ENCODE measurements at places on chromosomes 16 and 17.
A peak's percentile ranks its signal among the peaks of the same experiment; 100 is the strongest.

GRCh38 chr17:74125156-74125555 lies 78.3 kb upstream of the RPL38 start:
- DNase-seq: no peak

DNA sequence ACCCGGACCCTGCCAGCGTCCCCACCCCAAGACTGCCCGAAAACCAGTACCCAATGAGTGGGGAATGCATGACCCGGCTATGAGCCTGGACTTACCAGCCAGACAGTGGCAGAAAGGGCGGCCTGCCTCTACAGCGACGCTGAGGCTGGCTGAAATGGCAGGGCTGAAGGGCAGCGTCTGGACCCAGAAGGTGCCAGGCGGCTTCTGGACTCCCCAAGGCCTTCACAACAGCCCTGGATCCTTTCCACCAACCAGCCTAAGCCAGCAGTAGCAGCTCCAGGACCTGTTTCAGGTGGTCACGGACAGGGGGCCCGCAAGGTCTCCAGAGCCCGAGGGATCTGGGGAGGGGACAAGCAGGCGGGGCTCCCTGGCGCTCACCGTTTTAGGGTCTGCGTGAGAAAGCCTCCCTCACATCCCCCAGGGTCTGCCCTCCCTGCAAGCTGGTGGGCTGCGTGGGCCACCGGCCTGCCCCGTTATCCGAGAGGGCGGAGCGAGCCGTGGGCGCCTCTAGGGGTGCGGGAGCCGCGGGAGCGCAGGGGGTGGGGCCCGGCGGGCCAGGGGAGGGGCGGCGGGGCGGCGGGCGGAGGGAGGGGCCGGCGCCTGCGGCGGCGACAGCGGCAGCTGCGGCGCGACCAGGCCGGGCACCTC lies at the start of gene RIPOR1:
TSS of gene RIPOR1 (plus strand) at position 608 of the 648 bp plus-strand sequence. CDS start 9,618 bp downstream, outside the sequence.
- DNase-seq: peak; percentile 43

DNA sequence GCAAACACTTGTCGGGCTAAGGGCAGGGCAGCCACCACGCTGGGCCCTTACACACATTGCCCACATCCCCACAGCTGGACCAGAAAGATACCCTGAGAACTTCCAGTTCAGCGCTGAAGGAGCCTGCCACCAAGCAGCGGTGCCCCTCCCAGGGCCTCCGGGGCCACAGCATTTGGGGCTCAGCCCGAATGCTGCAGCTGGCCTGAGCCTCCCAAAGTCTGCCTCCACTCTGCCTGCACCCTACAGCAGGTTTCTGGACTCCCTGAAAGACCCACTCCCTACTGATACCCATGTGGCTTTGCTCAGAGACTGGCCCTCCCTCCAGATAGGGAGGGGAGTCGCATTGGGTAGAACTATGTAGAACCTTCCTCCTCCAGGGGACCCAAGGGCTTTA lies 1.5 kb downstream of the MCRIP1 start:
- no peak for DNase-seq

- no peak for DNase-seq
Observed at GRCh38 chr17:42818379-42818778, 5.7 kb downstream of the BECN1 start.

- peak; percentile 84 for DNase-seq
Observed at GRCh38 chr17:82015311-82015971, 7.2 kb downstream of the CENPX start.

DNA sequence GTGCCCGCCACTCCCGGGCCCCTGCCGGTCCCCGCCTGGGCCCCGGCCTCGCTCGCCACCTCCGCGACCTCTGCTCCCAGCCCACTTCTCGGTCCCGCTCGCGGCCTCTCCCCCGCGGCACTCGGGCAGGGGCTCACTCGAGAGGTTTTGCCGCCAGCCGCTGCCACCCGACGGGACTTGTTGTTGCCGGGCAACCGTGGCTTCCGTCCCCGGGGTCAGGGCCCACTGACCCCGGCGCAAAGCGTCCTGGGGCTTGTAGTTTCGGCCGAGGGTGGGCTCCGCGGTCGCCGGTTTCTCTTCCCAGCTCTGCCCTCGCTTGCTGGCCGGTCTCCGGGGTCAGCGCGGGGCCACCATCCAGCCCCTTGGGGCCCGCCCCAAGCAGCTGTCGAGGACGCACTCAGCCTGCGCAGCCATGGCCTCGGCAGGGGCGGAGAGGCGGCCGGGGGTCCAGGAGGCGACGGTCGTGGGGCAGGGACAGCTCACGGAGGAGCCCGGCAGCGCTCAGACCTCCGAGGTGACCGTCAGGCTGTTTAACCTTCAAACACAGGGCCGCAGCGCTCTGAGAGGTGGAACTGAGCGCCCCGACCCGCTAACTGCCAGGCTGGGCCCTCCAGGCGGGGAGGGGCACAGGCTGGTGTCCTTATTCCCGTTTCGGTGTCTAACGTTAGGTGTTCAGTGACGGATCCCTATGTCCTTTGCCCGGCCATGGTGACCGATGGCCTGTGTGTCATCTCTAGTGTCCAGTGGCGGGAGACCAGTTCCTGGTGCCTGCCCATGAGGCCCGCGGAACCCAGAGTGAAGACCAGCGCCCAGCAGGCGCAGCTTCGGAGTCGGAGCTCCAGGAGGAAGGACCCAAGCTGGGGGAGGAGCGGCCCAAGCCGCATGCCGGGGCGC lies at the start of the genes C16orf86 and ENKD1:
TSS of gene C16orf86 (plus strand) at position 256 of the 894 bp plus-strand sequence. CDS start at position 413, 157 bp downstream.
TSS of gene ENKD1 (minus strand) at position 192 of the 894 bp plus-strand sequence. CDS start 308 bp downstream, outside the sequence.
- peak; percentile 71 for DNase-seq

GRCh38 chr17:8123695-8124349 lies at the start of gene HES7:
Gene HES7 (minus strand): TSS chr17:8124106. CDS start chr17:8124084, 22 bp downstream.
- peak; percentile 85 for DNase-seq

GRCh38 chr16:62853887-62854286 lies 817.6 kb upstream of the CDH8 start:
- DNase-seq: no peak

GRCh38 chr16:81595629-81596292 lies 151.2 kb downstream of the CMIP start:
- DNase-seq: no peak

GRCh38 chr16:89449726-89450335 lies 40.5 kb downstream of the ANKRD11 start:
- no peak for DNase-seq

DNA sequence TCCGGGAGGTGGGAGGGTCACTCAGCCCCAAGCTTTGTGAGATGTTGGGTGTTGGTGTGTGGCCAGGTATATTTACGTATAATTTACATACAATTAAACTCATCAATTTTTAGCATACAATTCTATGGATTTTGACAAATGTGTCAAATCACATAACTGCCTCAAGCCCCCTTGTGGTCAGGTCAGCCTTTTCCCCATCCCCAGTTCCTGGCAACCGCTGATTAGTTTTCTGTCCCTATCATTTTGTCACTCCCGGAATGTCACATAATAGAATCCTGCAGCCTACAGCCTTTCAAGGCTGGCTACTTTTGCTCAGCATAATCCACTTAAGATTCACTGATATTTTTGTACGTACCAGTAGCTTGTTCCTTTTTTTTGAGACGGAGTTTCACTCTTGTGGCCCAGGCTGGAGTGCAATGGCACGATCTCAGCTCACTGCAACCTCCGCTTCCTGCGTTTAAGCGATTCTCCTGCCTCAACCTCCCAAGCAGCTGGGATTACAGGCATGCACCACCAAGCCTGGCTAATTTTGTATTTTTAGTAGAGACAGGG lies 19.3 kb upstream of the RAI1 start:
- no peak for DNase-seq

DNA sequence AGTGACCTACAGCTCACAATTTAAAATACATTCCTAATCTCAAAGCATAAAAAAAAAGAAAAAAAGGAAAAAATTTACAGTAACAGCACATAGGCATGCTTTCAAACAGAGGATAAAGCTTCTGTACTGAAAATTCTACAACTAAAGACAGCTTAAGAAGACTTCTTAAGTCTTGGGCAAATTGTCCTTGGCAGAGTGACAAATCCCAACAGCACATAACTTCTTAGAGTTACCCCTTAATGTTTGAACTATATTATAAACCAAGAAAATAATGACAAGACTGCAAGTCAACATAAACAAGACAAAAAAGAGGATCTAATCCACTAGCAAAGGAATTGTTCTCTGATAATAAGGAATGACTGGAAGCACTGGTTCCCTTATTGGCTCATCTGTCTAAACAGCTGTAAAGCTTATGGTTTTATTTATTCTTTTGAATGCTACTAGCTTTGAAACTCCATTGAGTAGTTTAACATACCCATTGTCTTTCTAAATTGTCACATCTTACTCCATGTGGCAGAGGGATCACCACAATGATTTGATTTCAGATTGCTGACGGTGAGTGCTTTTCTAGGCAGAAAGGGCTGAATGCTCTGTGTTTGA lies 1576.8 kb upstream of the GOT2 start:
- DNase-seq: no peak

DNA sequence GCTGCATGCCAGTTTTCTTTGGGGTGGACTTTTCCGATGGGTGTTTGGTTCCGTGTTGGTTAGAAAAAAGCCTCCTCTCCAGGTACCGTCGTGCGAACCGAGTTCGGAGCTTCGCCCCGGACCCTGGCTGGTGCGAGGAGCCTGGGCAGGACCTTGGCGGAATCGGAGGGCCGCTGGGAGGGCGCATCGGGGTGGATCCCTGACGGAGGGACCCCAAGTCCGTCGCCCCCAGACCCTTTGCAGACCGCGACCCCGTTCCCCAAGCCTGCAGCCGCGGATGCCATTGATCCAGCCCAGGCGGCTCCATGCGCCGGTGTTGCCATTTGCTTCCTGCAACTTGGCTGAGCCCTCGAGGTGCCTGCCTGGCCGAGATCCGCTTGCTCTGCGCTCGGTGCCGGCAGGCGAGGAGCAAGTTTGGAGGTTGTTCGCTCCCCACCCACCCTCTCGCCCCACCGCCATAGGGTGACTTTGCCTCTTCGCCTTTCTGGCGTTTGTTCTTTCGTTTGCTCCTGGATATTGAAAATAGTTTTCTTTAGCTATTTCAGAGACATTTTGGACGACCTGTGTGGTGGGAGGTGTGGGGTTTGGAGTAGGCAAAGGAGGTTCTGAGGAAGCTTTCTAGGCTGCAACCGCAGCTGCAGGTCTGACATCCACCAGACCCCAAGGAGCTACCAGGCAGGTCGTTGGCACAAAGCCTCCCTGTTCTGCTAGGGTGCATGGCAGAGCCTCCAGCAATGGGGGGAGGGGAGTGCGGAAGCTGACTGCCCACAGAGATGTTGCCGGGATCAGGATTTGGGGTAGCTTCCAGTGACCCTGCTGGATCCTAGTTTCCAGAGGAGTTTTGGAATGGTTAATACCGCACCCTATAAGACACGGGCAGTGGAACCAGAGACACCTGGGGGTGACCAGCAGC lies 58.2 kb downstream of the RAP1GAP2 start:
- no peak for DNase-seq

DNA sequence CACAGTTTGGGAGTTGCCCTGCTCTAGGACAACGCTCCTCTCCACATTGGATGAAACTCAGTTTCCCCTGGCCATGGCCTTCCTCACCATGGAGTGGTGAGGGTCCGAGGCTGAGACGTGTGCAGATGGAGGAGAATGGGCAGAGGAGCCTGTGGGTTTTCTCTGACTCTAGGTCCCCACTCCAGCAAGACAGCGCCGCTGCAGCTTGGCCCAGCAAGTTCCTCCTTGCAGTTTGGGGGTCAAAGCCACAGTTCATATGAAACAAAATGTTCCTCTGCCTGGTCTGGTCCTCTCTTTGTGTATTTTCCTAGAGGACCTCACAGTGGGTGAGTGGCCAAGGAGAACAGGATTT lies 2.3 kb downstream of the C16orf54 start:
- no peak for DNase-seq

GRCh38 chr16:3671424-3671823 lies 16.9 kb downstream of the DNASE1 start:
- no peak for DNase-seq

DNA sequence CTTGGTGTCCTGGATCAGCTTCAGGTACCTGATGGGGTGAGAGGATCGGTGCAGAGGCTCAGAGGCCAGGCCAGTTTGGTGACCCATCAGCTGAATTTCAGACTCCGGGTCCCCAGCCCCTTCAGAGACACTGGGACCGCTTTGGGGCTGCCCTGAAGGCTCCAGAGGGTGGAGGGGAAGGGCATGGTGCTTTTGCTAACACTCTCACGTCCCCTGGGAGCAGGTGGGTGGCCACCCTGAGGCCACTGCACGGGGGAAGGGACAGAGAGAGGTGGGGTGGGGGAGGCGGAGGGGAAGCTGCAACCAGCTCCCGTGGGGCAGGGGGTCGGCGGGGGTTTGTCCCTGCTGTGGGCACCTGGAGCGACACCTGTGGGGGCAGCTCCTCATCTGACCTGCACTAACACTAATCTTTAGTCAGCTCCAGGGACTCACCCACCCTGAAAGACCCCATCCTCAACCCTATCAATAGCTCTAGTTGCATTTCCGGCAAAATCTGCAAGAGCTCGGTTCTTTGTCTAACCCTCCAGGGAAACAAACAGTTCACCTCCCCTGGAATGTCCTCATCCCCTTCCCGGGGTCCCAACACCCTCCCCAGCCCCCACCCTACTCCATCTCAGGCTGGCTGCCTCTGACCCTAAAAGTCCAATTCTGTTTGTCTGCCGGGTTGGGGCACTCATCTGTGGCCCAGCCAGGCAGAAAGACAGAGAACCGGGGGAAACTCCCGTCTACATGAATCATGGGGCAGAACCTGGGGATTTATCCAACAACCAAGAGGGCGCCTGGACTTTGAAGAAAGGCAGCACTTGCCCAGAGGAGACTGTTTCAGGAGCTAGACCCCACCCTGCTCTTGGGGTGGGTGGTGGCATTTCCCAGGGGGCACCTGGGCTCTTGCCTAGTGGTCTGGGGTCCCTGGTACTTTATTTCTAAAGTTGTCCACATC lies 91.9 kb upstream of the CBX4 start:
- peak; percentile 55 for DNase-seq

DNA sequence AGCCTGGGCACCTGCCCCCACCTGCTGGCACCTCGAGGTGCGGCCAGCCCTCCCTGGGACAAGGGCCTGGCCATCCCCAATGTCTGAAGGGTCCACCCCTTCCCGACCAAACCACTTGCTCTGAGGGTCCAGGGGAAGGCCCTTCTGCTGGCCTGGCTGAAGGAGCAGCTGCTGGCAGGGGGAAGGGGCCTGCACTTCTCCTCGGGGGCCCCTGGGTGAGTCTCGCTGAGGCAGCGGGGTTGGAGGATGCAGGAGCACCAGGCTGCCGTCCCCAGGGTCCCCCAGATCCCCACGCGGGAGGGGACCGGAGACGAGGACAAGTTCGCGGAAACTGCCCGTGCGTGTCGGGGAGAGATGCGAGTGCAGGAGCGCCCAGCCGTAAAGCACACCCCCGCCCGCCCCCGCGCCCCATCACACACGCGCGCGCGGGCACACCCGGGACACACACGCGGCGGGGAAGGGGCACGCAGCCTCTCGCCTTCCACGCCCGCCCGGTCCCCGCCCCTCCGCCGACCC lies 725 bp upstream of the CACNA1H start:
- no peak for DNase-seq

DNA sequence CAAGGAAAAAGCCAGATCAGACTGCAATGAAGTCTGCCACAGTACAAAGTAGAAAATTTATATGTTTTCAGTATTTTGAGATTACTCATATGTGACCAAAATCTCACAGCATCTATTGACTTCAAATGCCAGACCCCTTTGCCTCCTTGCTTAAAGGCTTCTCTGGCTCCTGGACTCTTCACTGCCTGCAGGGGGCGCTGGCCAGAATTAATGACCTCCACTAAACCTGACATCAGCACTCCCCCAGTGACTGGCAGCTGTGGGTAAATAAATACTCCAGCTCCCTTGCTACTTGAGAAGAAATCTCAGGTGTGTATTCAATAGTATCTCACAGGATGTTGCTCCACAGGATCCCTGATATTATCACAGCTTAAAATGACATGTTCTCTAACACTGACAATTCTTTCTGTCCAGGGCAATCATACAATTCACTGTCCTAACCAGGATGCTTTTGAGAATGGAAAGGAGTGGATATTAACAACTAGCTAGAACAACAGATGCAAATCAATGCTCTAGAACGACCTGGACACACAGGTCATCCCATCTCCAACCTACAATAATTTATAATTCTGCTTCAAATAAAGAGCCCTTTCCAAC lies 4.0 kb downstream of the BECN1 start:
- peak; percentile 64 for DNase-seq

GRCh38 chr17:78237401-78238012 lies 6.1 kb downstream of the TMEM235 start:
- DNase-seq: no peak

Data from SW480 (cell line).